Muscle of arm (tissue), 14 donors: ENCODE measurements at places on chromosomes 7 and 10. TPM values are rescaled to one million over a fixed set of nuclear protein-coding genes. Genes with fewer than 3 reads are reported as not detected.

- DNase-seq: no peak
These were observed 51.2 kb upstream of the CAMK2B start for GRCh38 chr7:44376429-44377133.

DNA sequence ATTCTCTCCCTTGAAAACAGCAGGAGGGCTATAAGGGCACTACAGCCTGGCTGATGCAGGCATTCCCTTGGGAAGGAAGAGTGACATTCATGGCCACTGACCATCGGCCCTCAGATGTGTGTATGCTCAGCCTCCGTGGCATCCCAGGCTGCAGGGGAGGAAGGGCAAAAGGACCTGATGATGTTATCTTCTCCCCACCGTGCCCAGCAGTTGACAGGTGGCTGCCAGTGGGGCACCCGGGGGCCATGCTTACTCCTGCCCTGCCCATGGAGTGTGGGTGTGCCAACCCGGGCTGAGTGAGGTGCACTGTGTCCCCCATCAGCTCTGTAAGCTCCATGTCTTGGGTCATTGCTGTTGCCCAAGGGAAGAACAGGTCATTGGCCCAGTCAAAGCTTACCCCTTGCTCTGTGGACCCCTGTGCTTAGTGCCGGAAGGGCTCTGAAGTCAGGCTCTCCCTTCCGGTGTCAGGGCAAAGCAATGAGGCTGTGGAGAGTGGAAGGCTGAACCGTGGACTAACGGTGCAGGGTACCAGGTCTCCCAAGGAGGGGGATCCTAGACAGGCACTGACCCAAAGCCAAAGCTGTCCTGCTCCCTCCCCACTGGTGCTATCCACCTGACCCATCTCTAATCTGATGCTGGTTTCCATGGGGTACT lies 92.2 kb downstream of the CCDC3 start:
- no peak for DNase-seq

DNA sequence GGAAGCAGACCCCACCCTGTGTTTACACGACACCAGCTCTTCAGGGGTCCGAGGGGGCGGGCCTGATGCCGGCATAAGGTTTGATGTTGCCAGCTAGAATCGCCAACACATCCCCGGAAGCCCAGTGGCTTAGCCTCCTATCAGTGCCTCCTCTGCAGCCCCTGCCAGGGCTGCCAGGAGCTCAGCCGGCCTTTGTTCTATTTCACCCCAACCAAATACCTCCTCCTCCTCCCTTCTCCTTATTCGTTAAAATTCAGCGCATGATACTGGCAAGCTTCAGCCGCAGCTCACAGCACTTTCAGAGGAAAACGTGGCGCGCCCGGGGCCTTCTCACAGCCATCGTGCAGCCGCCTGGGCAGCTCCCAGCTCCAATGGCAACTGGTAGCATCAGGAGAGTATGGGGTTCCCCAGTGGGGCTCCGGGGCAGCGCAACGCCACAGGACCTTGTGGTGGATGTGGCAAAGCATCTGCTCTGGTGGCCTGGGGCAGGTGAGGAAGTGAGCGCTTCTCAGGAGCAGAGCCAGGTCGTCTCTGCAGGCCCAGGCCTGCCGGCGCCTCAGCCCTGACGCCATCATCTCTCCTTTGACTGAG lies 176.4 kb upstream of the RHEB start:
- no peak for DNase-seq

DNA sequence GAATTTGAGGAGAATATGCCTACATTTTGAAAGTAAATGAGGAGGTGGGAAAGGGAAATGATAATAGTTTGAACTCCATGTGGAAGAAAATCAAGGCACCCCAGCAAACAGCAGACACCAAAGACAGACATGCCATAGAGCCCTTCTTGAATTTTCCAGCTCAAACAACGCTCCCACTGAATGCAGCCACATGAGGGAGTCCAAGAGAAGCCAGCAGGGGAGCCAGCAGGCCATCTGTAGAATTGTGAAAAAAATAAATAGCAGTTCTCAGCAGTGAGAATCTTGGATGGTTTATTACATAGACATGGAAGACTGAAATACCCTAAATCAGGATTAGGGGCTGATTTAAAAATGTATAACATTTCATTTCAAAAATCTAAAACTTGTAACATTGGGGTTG lies 1567.3 kb upstream of the LRRTM3 start:
- DNase-seq: no peak

DNA sequence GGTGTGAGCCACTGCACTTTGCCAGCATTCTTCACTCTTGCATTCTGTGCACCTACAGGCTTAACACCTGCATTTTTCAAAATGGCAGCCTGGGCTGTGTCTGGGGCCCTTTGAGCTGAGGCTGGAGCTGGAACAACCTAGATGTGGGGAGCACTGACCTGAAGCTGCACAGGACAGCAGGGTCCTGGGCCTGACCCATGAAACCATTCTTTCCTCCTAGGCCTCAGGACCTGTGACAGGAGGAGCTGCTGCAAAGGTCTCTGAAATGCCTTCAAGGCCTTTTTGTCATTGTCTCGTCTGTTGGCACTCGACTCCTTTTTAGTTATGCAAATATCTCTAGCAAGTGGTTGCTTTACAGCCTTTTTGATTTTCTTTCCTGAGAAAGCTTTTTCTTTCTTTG lies 82.3 kb downstream of the INPP5A start:
- no peak for DNase-seq

- no peak for DNase-seq
These were observed 106.3 kb downstream of the ST8SIA6 start for GRCh38 chr10:17348011-17348500.

GRCh38 chr10:52368725-52369124 lies 54.6 kb downstream of the DKK1 start:
- no peak for DNase-seq

DNA sequence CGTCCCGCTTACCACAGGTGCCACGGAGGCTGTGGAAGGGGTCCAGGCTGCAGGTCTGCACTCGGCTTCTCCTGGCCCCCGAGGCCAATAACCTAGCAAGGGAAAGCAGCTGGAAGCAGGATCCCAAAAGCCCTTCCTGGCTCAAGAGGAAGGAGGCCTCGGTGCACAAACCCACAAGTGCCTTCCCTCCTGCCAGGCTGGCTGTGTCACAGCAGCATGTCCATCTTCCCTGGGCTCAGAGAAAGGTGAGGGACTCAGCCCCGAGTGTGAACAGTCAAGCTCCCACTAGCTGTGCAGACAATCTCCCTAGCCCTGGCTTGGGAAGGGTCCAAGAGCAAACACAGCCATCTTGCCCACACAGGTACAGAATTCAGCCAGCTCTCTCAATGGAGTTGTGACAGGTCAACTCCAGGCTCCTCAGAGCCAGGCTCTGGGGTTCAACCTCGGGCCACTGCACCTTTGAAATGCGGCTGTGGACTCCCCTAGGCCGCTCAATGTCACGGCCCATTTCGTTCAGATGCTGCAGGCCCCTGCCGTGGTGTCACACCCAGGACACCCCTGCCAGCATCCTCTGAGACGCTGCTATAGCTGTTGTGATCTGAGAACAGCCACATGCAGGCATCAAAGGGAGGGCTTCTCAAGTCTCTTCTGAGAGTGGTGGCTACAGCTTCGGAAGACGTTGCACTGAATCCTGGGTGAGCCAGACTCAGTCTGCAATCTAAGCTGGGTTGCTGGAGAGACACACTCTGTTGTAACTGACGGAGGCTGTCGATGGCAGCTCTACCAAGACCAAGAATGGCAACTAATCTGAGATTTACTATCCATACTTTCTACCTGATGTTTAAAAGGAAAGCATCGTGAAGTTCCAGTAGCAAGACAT lies 137.9 kb downstream of the DIP2C start:
- DNase-seq: no peak

- no peak for DNase-seq
These were observed 47.9 kb upstream of the EN2 start for GRCh38 chr7:155409980-155410379.

- DNase-seq: no peak
These were observed 43.0 kb upstream of the DLX6 start for GRCh38 chr7:96962221-96962885.

DNA sequence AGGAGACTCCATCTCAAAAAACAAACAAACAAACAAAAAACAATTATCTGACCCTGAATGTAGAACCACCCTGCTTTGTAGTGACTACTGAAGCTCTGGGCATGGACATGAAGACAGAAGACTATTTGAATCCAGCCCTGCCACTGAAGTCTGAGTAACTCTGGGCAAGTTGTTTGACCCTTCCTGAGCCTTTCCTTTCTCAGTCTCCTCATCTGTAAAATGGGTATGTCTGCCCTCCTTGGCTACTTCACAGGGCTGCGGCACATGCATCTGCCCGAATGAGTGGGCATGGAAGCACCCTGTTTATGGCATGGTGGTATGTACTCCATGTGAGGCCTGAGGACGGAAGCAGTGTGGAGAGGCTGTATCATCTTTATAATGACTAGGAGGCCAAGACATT lies 22.2 kb upstream of the MALSU1 start:
- DNase-seq: no peak

GRCh38 chr10:102900006-102900405 lies 18.1 kb upstream of the CNNM2 start:
- no peak for DNase-seq

GRCh38 chr10:24920907-24921881 lies 31.2 kb downstream of the PRTFDC1 start:
- DNase-seq: peak; percentile 27

CYP2C9 gene
- polyA plus RNA-seq: not detected

SOSTDC1 gene
- polyA plus RNA-seq: 28.8 TPM

ACSL5 gene
- 2.7 TPM for polyA plus RNA-seq
